Bone marrow (tissue), 2 donors: ENCODE measurements at places on chromosomes 12 and 14.

DNA sequence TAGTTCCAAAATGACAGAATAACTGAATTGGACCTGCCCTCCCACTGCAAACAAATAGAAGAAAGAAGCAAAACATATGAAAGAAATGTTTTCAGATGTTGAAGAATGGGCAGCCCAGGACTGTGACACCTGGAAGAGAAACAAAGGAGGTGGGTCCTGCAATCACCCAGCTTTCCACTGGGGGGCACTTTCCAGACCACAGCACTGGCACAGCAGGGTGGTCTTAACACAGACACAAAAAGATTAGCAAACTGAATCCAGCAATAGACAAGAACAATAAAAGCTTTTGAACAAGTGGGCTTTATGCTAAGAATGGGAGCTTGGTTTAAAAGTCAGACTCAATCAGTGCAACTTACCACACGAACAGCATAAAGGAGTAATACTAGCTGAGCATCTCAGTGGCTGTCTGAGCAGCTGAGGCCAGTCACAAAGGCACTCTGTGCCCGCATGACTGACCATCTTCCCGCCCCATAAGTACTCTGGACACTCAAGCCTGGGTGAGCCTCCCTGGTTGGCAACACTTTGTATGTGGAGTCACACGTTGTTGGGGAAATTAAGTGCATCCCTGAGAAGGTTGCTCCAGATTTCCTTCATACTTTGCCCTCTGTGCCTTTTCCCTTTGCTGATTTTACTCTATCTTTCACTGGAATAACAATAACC is 27.7 kb downstream of the JKAMP start:
- DNase-seq = no peak

DNA sequence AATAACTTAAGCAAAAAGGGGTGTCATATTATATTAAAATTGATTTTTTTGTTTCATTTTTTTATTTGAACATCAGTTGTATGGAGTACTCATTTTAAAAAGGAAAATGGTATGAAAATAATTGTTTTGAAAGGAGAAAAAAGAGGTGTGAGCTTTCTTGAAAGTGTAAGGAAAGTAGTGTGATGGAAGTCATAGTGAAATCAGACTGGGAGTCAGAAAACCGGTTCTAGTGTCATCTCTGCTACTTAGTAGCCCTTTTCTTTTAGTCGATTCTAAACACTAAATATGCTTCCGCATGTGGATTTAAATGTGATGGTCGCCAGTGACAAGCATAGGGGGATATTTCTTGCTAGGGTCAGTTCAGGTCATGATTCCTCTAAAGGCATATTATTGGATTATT is 1.8 kb upstream of the DYRK2 start:
- DNase-seq = no peak

DNA sequence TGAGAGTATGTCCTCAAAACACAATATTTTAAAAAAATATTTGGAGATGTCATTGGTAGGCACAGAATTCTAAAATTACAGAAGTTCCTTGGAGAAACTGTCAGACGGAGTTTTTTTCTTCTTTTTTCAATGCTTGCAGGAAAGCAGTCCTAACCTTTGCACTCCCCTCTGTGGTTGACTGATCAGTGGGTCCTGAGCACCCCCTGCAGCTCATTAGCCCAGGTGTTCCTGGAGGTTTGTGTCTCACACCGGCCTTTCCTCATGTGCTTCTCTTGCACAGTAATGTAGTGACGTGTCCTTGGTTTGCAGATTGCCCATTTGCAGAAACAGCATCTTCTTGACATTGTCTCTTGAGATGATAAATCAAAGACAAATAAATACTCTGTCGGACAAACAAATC is 513.0 kb downstream of the TMEM121 start:
- peak; percentile 33 for DNase-seq

DNA sequence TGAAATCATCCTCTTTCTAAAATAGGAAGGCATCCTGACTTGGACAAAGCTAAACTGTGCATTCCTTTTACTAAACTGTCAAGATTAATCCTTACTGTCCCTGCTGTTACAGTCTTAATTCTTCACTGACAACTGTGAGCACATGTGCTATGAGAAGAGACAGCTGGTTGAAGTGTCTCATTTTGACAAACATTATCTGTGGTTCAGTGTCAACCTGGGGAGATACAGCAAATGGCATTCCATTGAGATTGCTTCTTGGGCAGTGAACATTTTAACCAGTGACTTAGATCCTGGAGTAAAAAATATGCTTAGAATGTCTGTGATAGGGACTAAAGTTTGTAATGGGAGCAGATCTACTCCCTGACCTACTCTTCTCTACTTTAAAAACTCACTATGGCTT is 552.6 kb upstream of the ATP2B1 start:
- no peak for DNase-seq

GRCh38 chr14:58823312-58823711 is 185.6 kb downstream of the DACT1 start:
- no peak for DNase-seq

- no peak for DNase-seq
Observed at GRCh38 chr12:108801736-108802100, 55.7 kb downstream of the SSH1 start.

- DNase-seq = no peak
Observed at GRCh38 chr12:96153131-96153725, 40.9 kb upstream of the ELK3 start.

DNA sequence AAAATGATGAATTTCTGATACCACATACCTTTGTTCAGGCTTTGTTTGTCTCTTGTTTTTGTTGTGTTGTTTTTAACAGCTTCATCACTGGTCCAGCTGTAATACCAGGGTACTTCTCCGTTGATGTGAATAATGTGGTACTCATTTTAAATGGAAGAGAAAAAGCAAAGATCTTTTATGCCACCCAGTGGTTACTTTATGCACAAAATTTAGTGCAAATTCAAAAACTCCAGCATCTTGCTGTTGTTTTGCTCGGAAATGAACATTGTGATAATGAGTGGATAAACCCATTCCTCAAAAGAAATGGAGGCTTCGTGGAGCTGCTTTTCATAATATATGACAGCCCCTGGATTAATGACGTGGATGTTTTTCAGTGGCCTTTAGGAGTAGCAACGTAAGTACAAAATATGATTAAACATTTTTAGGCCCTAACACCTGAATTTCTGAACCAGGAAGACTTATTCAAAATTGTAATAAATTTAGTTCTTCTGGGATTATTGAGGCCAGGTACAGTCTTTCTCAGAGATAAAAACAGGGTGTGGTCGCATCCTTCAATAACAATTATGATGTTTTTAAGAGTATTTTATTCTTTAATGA is 22.4 kb downstream of the RXYLT1 start:
- DNase-seq = no peak

GRCh38 chr12:52355176-52355575 is 12.1 kb downstream of the KRT85 start:
- DNase-seq = no peak

DNA sequence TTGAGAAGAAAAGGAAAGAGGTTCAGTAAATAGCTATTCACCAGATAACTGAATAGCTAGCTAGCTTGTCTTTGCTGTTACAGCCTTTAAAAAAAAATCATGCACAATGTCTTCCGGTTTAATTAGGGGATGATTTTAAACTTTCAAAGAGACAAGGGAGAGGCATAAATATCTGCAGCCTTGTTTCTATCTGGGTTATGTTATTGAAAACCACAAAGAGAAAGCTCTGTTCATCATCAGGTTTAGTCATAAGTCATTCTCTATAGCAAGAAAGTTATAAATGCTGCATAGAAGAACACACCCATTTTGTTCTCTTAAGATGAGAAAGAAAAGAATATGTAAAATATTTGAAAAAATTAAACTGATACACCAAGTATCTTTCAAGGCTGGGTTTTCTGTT is 1046.9 kb downstream of the AACS start:
- no peak for DNase-seq

DNA sequence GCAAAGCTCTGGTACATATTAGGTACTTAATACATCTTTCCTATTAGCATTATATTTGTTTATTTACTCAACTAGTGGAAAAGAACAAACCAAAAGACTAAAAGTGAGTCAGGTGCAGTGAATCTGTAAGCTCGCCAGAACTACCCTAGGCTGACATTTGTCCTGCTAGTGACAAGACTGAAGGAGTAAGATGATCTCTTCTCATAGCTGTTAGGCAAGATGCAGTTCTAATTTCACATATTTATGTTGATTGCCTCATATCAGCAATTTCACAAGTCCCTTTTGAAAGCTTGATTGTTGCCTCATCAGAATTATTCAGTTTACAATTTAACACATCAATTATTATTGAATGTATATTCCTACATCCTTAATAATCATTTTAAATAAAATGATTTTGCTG is 293.0 kb upstream of the NAV3 start:
- no peak for DNase-seq

GRCh38 chr14:79602045-79602444 is 609.3 kb downstream of the DIO2 start:
- no peak for DNase-seq
